Activated naive CD8-positive, alpha-beta T cell treated with anti-CD3 and anti-CD28 coated beads, Interleukin-2, amount 10 ng/mL, durations not matched to agents 7 days and 5 days (primary cell): ENCODE measurements at places on chromosomes 12 and 14.

- no peak for DNase-seq
These were observed 28.3 kb upstream of the TEAD4 start for GRCh38 chr12:2930865-2931264.

DNA sequence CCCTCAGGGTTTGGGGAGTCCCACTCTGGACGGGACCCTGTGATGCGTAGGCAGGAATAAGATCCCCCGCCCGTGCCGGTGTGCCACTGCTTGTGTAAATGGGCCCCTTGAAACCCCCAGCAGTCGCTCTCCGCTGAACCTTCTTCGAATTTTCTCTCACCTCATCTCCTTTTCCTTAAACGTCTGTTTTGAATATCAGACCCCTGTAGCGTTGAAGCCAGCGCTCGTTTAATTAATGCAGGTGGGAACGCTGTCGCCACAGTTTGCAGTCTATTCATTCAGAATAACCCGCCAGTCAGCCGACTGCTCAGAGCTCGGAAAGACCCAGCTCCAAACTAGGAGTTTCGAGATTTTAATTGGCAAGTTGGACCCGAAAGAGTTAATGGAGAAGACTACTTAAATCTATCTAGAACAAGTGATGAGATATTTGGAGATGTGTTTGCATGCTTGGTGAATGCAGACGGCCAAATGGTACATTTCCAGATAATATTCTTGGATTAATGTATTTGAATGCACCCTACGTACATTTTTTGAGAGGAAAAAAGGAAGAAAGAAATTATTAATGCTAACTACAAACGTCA, 739 bp upstream of the PPP2R5E start:
- DNase-seq: no peak

DNA sequence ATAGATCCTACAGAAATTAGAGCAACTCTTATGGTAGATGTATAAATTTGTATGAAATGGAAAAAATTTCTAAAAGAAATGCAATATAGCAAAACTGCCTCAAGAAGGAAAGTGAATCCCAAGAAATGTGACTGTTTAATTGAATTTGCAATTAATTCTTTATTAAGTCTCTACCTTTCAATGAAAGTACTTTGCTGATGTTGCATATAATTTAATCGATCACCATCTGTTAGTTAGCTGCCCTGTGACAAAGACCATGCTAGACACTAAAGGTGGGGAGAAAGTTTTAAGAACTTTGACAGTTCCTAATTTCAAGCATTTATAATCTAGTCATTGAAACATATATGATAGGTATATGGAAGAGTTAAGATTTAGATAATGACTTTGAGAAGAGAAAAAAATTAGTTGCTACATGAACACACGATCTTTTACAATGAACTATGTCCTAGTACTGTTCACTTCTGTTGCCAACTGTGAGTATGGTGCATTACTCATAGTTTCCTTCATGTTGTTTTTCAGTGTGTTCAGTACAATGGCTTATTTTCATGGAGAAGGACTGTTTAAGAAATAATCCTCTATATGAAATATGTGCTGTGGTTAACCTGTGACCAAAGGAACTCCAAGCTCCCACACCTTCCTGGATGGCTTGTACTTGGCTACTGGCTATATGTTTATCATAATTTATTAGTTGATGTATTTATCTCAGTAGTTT, 128.4 kb downstream of the METTL25 start:
- DNase-seq: no peak

- DNase-seq: no peak
These were observed 152.1 kb downstream of the DPF3 start for GRCh38 chr14:72741826-72742117.

- DNase-seq: no peak
These were observed 8.3 kb upstream of the GOLGA5 start for GRCh38 chr14:92785667-92786426.

GRCh38 chr12:2336409-2336829, 283.6 kb downstream of the CACNA1C start:
- DNase-seq: no peak

- no peak for DNase-seq
These were observed 161.8 kb downstream of the KIF26A start for GRCh38 chr14:104299993-104300761.

- no peak for DNase-seq
These were observed 28.3 kb downstream of the ADIPOR2 start for GRCh38 chr12:1719139-1719538.

- no peak for DNase-seq
These were observed 219.5 kb upstream of the OTX2 start for GRCh38 chr14:57029620-57030253.

DNA sequence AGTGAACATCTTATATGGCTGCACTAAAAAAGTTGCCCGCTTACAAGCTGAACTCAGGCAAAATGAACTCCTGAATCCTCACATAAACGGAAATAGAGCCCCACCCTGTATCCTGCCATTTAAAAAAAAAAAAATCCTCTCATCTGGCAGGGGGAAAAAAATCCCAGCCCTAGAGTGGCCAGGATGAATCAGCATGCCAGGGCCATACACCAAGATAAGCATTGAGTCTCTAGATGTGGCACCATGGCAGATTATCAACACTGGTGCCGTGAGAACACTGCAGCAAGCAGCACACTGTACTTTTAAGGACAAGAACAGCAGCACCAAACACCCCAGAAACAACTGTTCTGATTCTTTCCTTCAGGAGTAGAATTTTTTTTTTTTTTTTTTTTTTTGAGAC, 65.5 kb downstream of the RASSF3 start:
- no peak for DNase-seq
